NCI-H146 (cell line): ENCODE measurements at places on chromosomes 2 and 18.

DNA sequence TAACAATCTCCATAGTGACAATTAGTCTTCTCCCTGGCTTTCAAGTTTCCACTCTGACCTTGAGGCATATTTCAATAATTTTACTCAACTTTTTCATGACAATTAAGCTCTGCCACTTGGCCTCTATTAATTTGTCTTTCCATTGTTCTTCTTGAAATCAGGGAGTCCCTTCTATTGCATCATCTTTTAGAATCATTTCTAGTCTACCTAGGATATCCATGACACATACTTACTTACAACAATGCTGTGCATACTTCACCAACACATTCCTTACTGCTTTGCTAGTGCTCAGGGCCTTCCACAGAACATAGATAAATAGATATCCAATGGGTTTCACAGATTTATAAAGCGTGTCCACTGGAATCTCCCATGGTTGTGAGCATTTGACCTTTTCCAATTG lies 331.5 kb upstream of the LRP1B start:
- DNase-seq, result no peak

DNA sequence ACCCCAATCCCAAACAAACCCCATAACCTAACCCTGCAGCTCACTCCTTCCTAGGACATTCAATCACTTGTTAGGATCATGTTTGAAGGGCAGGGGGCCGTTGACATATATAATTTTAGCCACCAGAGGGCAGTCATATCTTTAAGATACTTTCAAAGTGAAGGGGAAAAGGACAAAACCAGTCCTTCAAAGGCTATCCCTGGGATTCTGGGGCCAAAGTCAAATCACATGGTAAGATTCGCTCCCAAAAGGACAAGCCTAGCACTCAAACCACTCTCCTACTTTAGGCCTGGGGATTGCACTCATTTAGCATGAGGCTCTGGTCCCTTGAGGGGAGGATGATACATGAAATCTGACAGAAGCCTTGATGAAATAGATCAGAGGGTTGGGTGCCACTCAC lies 44.6 kb downstream of the HAUS1 start:
- peak; percentile 77 for DNase-seq

- no peak for DNase-seq
Measured at GRCh38 chr18:286515-287310, 18.9 kb upstream of the THOC1 start.

GRCh38 chr18:2656981-2657512 lies 1.5 kb downstream of the SMCHD1 start:
- DNase-seq, result no peak

DNA sequence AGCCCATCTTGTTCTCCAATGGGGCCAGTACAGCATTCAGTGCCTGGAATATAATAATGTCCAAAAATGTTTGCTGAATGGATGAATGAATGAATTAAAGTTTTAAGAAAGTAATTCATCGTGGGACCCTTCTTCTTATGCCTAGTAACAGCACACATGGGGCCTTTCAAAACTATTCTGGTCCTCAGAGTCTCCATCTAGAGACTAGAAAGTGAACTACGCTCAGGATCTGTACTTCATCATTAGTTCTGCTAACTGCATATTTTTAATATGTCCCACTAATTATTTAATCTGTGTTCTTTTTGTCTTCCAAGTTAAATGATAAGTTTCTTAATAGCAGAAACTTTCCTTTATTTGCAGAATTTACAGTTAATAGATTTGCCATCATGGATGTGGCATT lies 172.5 kb downstream of the SMAD2 start:
- no peak for DNase-seq

DNA sequence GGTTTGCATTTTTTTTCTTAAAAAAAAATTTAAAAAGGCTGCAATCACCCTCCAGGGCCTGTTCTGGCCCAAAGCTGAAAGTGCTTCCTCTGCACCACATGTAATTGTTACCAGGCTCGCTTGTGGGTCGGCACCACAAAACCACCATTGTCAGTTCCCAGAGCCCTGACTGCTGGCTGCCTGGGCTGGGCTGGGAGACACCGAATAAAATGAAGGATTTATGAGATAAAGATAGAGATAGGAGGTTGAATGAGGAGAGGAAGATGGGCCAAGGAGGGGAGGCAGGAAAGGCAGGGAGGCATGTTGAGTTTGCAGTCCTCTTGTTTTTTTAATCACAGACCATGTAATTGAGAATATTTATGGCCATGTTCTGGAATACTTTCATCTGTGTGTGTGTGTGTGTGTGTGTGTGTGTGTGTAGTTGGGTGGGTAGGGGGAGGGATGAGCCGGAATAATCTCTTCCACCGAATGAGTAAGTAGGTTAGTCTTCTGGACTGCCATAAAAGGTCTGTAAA lies 14.7 kb downstream of the NRP2 start:
- DNase-seq, result no peak

DNA sequence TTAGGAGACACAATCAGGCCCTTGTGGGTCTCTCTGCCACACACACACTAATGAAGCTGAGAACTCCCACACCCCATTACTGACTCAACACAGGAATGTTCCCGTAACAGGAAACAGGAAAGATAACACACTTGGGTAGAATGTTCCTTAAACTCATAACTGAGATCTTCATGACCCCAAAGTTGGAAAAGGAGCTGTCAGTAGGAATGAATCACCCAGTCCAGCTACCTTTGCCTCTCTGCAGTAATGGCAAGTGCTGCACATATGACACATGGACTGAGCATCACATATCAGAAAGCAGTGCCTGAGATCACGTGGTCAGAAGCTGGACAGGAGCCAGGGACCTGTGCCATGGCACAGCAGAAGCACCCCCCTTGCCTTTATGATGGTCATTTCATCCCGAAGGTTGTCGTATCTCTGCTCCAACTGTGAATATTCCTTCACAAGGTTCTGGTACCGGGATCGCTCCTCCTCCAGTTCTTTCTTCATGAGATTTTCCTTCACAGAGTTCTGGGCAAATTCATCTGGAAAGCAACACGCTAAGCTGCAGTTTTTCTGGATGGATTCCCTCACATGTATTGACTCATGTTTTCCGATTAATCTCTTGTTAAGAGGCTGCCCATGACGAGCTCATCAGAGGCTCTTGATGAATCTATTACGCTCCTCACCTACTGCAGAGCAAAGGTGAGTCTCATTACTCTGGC lies 65.4 kb upstream of the ACAA2 start:
- DNase-seq, result no peak

GRCh38 chr18:36329684-36330434 lies 32.3 kb downstream of the FHOD3 start:
- DNase-seq, result no peak
